HuH-7.5 (cell line): ENCODE measurements at places on chromosomes 3 and 15.

DNA sequence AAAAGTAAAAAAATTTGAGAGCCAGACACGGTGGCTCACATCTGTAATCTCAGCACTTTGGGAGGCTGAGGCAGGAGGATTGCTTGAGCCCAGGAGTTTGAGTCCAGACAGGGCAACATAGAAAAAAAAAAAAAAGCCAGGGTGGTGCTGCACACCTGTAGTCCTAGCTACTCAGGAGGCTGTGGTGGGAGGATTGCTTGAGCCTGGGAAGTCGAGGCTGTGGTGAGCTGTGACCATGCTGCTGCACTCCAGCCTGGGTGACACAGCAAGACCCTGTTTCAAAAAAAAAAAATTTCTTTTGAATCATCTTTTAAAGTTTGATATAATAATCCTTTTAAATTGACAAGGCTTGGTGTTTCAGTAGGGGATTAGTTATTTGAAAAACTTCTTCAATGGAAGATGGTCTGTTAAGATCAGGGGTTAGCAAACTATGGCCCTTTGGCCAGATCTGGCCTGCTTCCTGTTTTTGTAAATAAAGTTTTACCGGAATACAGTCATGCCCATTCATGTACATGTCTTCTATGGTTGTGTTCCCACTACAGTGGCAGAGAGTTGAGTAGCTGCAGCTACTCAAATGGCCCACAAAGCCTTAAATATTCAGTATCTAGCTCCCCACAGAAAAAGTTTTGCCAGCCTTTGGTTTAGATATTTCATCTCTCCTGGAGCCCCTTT lies 28.9 kb downstream of the CDAN1 start:
- no peak for DNase-seq

DNA sequence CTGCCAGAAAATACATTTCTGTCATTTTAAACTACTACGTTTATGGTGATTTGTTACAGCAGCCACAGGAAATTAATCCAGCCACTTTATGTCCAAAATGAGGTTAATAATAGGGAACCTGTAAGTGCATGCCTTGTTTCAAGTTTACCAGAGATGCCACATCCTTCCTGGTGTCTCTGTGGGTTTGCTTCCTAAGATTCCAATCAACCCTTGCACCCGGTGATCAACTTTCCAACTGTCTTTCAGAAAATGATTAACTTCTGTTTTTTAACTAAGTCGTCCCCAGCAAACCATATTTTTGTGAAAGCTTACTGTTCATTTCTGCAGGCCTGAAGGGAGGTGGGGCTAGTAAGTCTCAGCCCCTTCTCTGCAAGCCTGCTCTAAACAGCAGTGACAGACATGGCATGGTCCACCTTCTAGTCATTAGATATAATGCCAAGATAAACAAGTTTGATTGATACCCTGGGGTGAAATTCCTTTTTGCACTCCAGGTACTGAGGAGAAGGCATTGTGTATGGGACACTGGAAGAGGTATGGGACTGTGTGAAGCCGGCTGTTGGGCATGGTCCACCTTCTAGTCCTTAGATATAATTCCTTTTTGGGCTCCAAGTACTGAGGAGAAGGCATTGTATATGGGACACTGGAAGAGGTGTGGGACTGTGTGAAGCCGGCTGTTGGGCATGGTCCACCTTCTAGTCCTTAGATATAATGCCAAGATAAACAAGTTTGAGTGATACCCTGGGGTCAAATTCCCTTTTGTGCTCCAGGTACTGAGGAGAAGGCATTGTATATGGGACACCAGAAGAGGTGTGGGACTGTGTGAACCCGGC lies 11.1 kb upstream of the TMC3 start:
- DNase-seq = no peak

DNA sequence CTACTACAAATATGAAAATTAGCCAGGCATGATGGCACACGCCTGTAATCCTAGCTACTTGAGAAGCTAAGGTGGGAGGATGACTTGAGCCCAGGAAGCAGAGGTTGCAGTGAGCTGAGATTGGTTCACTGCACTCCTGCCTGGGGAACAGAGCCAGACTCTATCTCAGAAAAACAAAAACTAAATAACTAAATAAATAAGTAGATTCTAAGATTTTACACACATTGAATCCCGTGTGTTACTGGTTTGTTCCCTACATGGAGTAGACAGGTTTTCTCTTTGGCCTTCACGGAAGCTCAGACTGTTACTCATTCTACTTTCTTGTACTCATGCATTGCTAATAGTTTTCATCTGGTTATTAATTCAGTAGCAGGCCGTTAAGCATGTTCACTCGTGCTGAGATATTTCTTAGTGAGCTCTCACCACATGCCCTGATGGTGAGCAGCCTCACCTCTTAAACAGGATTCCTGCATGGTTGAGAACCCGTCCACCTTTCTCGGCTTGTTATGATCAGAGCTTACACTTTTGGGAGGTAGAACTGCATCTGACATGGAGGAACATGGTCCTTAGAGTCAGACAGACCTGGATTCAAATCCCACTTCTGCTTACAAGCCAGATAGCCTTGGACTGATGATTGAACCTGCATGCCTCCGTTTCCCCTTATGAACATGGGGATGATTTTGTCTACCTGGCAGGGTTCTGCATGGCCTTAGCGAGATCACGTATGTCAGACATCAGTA lies 49.1 kb downstream of the CMTM7 start:
- DNase-seq = no peak

GRCh38 chr15:47820057-47820746 lies 102.9 kb downstream of the SEMA6D start:
- DNase-seq = no peak

DNA sequence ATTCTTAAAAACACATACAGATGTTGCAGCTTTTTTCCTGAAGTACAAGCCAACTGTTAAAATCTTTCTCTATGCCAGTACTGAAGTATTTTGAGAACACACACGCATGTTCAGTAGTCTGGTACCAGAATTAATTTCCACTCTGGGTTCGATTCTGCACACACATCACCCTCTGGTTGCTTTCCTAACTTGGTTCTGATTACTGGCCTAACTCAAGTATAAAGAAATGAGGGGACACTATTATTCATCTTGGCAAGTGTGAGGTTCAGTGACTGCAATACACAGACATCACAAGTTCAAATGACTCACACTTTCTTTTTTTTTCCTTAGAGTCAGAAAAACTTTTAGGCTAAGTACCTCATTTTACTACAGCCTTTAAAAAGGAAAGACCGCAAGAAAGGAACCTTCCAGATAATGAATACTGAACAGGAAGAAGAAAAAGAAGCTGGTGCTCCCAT lies 37.4 kb upstream of the LDHAL6B start:
- no peak for DNase-seq

GRCh38 chr3:111252779-111253178 lies 181.2 kb downstream of the NECTIN3 start:
- DNase-seq = no peak

GRCh38 chr3:163935411-163935810 lies 1142.9 kb downstream of the SI start:
- no peak for DNase-seq

GRCh38 chr3:120983841-120984240 lies 75.8 kb downstream of the STXBP5L start:
- no peak for DNase-seq

GRCh38 chr3:150414258-150414657 lies 6.2 kb downstream of the TSC22D2 start:
- DNase-seq = no peak

GRCh38 chr3:122184591-122184929 lies 1.1 kb downstream of the CASR start:
- DNase-seq = no peak

DNA sequence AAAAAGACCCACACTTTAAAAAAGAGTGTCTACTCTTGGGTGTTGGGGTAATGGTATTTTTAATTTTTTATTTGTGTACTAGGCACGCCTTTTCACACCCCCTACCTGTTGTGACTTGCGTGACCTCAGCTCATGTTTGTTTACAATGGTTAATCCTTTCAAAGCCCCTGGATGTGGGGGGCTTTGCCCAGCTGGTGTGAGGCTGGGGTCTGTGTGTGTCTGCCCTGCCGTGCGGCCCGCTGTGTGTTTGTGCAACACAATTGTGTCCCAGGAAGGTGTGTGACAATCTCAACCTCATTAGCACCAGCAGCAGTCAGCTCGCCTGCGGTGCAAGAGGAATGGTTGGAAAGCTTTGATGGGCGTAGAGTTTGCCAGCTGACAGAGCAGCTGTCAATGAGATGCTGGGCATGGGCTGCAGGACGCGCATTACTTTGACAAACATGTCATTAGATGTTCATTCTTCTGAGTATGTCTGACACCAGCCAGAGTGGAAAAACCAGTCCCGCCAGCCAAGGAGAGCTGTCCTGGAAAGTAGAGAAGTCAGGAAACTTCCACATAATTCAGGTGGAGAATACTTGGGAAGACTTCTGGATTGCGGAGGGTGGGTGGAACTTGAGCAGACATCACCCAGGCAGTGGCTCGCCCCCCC lies 9.6 kb downstream of the LRRK1 start:
- no peak for DNase-seq

- no peak for DNase-seq
Measured at GRCh38 chr3:143536817-143537535, 311.3 kb downstream of the SLC9A9 start.

GRCh38 chr3:29642393-29643033 lies 361.6 kb downstream of the RBMS3 start:
- DNase-seq = no peak

DNA sequence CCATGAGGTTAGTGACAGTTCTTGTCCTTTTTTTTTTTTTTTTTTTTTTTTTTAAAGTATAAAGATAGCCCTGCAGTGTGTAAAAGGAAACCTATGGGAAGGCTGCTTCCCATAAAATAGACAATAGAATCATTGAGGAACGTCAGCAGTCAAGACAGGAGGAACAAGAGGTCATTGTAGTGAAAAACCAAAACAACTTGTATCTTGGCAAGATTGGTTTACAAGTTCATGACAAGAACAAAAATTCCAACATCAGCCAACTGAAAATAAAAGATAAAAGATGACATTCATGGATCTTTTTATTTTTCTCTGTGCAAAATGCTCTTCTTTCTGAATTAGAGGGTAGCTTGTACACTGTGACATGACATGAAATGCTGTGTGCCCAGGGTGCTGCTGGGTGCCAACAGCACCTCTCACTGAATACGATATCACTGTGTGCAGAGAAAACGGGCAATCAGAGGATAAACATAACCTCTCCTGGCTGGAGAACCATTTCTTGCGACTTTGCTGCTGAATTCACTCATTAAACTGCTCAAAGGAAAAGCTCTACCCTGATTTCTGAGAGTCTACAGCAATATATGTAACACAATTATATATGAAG lies 30.1 kb upstream of the IP6K2 start:
- DNase-seq = no peak

- DNase-seq = no peak
Measured at GRCh38 chr3:17974206-17974841, 231.9 kb upstream of the TBC1D5 start.

DNA sequence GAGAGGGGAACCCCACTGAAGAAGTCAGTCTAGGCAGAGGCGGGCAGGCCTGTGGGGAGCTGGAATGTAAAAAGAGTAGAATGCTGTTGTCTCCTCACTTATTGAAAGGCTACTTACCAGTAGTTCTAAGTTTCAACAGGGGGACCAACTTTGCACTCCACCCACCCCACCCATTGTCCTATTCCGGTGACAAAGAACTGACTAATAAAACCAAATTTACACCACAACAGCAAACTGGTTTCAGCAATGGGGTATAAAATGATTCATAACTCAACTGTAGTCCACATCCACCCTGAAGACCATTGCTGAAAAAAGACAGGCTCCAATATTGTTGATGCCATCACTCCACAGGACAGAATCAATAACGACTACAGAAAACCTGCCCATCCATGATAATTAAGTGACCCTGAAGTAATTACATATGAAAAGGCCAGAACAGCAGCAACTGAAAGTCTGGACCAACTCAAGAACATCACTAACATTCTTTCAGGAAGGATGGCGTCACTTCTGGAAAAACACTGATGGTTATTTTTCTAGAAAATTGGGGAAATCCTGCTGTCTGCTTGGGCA lies 80.2 kb downstream of the ABI3BP start:
- no peak for DNase-seq

GRCh38 chr3:72041076-72041475 lies 256.1 kb upstream of the PROK2 start:
- DNase-seq = no peak

- DNase-seq = no peak
Measured at GRCh38 chr15:51438526-51438925, 97.1 kb downstream of the GLDN start.

GRCh38 chr3:8574670-8575322 lies 69.8 kb downstream of the SSUH2 start:
- no peak for DNase-seq

DNA sequence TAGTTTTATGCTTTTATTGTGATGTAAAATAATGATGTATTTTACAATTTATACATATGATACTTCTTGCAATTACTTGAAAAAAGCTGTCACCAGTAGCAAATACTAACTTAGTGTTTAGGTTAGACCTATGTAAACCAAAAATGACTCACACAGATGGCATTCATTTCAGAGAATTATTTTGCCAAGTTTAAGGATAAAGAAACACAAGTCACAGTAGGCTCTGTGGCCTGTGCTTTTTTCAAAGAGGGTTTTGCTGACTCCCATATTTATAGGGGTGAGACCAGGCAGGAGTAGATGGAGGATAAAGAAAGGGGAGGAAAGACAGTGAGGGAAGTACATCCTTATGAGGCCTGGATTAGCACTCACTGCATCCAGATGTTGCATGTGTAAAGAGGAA lies 356.6 kb upstream of the NPAP1 start:
- no peak for DNase-seq
